ENCODE measurements at places on chromosomes 6 and 20. TPM values are rescaled to one million over a fixed set of nuclear protein-coding genes. Genes with fewer than 3 reads are reported as not detected.
A peak's percentile ranks its signal among the peaks of the same experiment; 100 is the strongest.

Gene ID4
- total RNA-seq, result not detected

DNA sequence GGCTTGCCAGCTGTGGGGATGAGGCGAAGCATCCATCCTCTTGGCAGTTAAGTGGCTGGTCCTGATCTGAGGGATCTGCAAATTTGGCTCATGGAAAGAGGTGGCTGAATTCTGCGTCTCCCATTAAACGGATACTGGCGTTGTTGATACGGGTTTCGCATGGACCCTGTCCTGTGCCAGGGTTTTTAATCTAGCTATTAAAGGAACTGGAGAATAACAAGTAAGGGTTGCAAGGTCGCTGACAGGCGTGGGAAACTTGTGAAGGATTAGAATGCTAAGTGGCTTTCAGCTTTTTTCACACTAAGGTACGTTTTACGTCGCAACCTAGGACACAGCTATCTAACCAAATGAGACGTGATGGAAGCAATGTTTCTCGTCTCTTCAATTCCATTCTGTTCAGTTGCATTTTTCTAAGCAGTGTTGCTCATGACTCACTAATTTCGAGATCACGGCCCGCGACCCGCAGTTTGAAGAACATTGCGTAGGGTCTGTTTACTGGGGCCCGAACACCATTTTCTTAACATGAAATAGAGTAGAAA is 852 bp downstream of the GMNN start:
- DNase-seq, result no peak
- H3K4me3 ChIP-seq, result peak overlapping the region; percentile 97

- peak overlapping the region; percentile 75 for H3K4me3 ChIP-seq
- no peaks in the 10 kb centered on the region for H3K27me3 ChIP-seq
- H3K4me1 ChIP-seq, result peaks cover 86% of the 10 kb centered on the region
- H3K27ac ChIP-seq, result peak overlapping the region; percentile 96
- peaks cover 27% of the 10 kb centered on the region for H3K36me3 ChIP-seq
These were observed 551 bp downstream of the TREML2 start for GRCh38 chr6:41200296-41200900.

DNA sequence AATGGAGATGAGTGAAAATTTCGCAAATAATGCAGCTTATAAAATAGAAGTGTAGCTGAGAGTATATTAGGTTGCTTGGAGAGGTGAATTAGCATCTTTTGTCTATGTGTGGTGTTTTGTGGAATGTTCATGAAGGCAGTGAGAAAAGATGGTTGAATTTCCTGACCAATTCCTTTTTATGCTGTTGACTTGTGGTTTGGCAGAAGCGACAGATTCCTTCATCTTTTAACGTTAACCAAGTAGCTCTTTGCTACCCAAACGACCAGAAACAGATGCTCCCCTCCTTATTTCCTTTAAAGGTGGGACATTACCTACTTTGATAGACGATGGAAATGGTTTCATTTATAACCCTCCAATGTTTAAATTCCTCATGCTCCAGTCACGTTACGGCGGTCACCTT is 390.5 kb downstream of the QKI start:
- H3K27ac ChIP-seq, result no peak overlapping the region
- no peaks in the 10 kb centered on the region for H3K36me3 ChIP-seq
- peaks cover 5% of the 10 kb centered on the region for H3K27me3 ChIP-seq

DNA sequence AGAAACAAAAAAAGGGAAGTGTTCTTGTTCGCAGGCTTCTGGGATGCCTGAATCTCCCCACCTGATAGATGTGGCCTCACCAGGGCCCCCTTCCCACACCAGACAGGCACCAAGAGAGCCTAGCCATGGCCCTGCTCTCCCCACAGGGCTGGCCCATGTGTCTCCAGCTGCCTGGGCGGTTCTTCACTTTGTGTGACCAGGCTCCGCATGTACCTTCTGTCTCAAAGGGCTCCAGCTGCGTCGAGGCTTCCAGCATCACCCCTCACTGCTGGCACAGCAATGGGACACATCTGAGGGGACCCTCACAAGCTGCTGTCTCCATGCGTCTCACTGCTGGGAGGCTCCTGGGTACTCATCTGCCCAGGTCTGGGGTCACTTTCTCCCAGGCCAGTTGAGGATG is 362.9 kb downstream of the ZFAND3 start:
- H3K27me3 ChIP-seq, result no peaks in the 10 kb centered on the region
- no peak overlapping the region for H3K4me3 ChIP-seq
- no peak for DNase-seq
- no peaks in the 10 kb centered on the region for H3K4me1 ChIP-seq
- H3K36me3 ChIP-seq, result peaks cover 18% of the 10 kb centered on the region
- no peak overlapping the region for H3K27ac ChIP-seq

- H3K27ac ChIP-seq, result no peak overlapping the region
- no peak for DNase-seq
- no peak overlapping the region for H3K4me3 ChIP-seq
These were observed 43.7 kb downstream of the GJA10 start for GRCh38 chr6:89938014-89938413.

GRCh38 chr20:51535075-51535386 is 7.5 kb downstream of the NFATC2 start:
- H3K27ac ChIP-seq, result peak overlapping the region; percentile 73
- H3K36me3 ChIP-seq, result peaks cover 42% of the 10 kb centered on the region
- H3K27me3 ChIP-seq, result no peaks in the 10 kb centered on the region

DNA sequence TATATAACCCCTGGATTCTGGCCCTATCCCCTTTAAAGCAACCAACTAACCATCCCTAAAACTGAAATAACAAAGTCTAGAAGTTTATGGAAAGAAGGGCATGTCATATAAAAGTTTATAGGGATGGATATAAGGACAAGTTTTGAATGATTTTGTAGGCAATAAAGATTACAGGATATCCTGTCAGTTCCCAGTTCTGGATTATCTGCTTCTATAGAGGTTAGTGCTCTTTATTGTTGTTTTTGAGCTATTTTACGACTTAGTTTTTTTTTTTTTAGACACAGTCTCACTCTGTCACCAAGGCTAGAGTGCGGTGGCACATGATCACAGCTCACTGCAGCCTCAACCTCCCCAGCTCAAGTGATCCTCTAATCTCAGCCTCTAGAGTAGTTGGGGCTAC is 48.3 kb downstream of the ZFP64 start:
- H3K27ac ChIP-seq, result no peak overlapping the region
- H3K4me3 ChIP-seq, result no peak overlapping the region
- peaks cover 1% of the 10 kb centered on the region for H3K4me1 ChIP-seq
- DNase-seq, result no peak
- H3K27me3 ChIP-seq, result no peaks in the 10 kb centered on the region

GRCh38 chr20:19320005-19320404 is 107.6 kb downstream of the SLC24A3 start:
- no peaks in the 10 kb centered on the region for H3K36me3 ChIP-seq
- H3K4me3 ChIP-seq, result no peak overlapping the region
- no peak overlapping the region for H3K27ac ChIP-seq
- DNase-seq, result no peak

- no peak for DNase-seq
- H3K4me1 ChIP-seq, result no peaks in the 10 kb centered on the region
- H3K27me3 ChIP-seq, result peaks cover 4% of the 10 kb centered on the region
- no peak overlapping the region for H3K4me3 ChIP-seq
- no peak overlapping the region for H3K27ac ChIP-seq
These were observed 6.3 kb upstream of the SMIM28 start for GRCh38 chr6:138371452-138371711.
